Stimulated activated CD8-positive, alpha-beta memory T cell treated with anti-CD3 and anti-CD28 coated beads, Interleukin-7, amount 100 ng/mL, for 24 hours (primary cell): ENCODE measurements at places on chromosomes 12 and 14.

GRCh38 chr14:23153851-23154796 lies 29.3 kb downstream of the SLC7A8 start:
- DNase-seq = no peak

- no peak for DNase-seq
Measured at GRCh38 chr12:65596514-65597091, 227.7 kb upstream of the HMGA2 start.

GRCh38 chr14:87615822-87616679 lies 376.9 kb downstream of the GALC start:
- no peak for DNase-seq

DNA sequence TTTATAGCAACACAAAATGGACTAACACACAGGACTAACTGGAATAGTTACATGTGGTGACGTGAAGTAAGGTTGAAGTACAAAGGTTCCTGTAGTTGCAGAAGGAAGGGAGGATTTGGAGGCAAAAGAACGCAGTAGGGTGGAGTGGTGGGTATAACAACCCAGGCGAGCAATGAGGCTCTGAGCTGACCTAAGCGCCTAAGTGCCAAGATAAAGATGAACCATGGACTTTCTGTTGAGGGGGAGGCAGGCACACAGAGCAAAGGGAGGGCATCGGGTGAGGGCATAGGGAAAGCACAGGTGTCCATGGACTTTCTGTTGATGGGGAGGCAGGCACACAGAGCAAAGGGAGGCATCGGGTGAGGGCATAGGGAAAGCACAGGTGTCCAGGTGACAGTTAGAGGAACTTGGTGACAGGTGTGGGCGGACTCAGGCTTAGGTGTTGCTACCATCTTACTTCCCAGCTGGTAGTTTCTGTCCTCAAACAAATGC lies 15.2 kb downstream of the SCNN1A start:
- DNase-seq = no peak

DNA sequence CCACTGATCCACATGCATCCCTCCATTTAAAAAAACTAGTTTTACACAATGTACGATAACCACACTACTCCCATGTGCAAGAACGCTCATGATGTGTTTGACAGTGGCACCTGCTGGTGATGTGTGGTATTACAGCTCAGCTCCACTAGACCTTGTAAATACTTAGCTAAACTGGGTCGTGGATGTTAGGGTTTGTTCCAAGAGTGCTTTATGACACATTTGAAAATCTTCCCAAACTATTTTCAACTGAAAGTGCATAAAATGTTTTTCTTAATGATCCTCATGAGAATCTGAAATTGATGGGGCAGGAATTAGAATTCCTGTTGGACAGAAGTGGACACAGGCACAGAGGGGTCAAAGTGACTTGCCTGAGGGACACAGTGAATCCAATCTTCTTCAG lies 99.2 kb downstream of the SCARB1 start:
- no peak for DNase-seq

- no peak for DNase-seq
Measured at GRCh38 chr14:22500954-22501726, 87.9 kb downstream of the DAD1 start.

GRCh38 chr12:5403411-5403810 lies 28.5 kb upstream of the NTF3 start:
- DNase-seq = no peak

DNA sequence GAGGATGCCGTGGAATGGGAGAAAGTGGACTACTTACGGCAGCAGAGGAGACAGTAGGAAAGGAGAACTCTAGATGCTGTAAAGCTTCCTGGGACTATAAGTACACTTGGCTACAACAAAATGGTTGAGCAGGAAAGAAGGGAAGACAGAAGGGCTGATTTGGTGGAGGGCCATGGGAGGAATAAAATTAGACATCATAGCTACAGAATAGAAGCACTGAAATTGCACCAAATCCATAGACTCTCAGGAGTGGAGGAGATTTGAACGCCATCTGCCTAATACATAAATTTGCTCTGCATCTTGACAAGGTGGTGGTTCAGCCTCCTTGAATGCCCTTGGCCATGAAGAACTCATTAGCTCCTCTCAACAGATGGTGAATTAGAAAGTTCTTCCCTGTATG lies 16.3 kb upstream of the DCP1B start:
- DNase-seq = no peak

DNA sequence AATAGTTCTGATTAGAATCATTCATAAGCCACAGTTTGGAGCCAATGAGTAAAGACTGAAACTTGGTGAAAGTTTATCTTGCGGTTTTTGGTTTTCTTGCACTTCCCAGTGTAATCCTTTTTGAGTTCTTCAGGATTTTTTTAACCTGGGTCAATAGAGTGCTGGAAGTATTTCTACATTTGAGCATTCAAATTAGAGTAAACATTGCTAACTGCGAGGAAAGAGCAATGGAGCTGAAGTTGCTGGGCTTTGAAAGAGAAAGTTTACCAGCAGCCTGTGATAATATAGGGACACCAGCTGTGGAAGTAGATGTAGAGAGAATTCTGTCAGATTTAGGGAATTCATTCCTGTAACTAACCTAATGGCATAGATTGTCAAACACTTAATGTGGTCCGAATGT lies 30.3 kb downstream of the ANO6 start:
- no peak for DNase-seq

- DNase-seq = no peak
Measured at GRCh38 chr12:98123021-98123461, 392.3 kb upstream of the TMPO start.

DNA sequence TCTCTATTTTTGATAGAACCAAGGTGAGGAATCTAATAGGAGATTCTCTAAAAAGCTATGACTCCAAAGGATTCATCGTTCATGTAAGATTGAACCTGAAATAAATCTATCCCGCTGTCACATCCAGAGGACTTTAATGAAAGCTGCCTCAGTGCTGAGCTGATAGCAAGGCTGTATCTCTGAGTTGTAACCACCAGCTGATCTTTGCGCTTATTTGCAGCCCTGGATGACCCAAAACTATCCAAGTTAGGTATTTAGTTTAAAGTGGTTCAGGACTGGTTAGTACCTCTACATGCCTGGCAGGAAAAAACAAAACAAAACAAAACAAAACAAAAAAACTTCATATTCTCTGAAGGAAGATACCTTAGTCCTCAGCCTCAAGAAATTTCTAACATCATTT lies 8.8 kb upstream of the ANKRD33 start:
- no peak for DNase-seq

DNA sequence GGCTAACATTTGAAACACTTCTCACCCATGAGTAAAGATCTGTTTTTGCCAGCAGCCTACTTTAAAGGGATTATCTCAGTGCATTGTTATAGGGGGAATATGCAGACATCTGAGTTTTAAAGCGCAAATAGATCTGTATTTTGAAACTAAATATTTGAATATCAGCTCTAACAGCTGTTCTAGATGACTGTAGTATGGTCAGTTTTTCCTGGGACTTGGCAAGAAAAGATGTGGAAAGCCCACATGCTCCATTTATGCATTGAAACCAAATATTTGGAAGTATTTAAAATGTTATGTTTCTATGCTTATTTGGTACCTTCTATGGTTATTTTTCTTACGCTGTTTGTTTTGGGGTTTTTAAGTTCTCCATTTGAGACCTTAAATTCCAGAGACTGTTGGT lies 41.7 kb downstream of the RIC8B start:
- DNase-seq = no peak

- DNase-seq = no peak
Measured at GRCh38 chr14:78292003-78292402, 121.8 kb downstream of the NRXN3 start.

DNA sequence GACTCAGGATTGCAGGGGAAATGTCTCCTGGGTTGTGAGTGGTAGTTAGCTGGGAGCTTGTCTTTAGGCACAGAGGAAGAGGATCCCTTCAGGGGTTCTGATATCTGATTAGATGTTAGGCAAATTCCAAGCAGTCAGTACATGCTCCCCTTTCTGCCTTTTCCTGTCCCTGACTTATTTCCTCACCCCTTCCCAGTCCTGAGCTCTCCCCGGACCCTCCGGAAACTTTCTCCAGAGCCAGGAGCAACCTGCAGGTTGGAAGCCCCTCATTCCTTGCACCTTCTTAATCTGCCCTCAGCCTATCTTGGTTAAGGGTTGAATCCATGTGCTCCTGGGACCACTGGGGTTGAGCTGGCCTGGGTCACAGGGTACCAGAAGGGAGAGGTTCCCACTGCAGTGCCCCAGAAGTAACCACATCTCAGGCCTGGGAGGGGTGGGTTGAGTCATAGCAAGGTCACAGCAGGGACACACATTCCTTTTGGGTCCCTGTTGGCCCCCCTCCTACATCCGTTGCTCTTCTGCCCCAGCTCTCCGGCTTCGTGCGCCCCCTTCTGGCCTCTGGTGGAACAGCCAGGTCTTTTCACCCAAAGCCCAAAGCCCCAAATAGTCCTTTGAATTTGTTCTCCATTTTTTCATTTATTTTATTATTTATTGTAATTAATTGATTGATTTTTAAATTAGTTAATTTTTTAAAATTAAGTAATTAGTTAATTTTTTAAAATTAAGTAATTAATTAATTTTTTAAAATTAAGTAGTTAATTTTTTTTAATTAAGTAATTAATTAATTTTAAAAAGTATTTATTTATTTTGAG lies 1.8 kb downstream of the IGFBP6 start:
- DNase-seq = peak; percentile 92

- no peak for DNase-seq
Measured at GRCh38 chr14:101115652-101116051, 212.1 kb upstream of the RTL1 start.

DNA sequence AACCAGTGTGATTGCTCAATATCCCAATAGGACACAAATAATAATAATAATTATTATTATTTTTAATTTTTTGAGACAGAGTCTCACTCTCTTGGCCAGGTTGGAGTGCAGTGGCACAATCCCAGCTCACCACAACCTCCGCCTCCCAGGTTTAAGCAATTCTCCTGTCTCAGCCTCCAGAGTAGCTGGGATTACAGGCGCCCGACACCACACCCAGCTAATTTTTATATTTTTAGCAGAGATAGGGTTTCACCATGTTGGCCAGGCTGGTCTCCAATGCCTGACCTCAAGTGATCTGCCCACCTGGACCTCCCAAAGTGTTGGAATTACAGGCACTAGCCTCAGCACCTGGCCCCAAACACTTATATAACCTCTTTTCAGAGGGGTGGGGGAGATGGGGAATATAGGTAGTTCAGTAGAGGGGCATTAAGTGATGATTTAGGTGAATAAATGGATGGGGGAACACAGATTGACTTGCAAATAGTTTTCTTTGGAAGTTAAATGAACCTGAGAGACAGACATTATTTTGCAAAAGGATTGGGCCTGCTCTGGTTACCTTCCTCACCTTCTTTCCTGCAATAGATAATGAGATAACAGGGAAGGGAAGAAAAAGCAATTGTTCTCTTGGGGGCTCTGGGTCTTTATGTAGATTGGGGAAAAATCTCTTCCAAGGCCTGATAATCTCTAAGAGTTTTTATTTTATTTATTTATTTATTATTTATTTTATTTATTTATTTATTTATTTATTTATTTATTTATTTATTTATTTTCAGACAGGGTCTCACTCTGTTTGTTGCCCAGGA lies 57.7 kb downstream of the RESF1 start:
- no peak for DNase-seq

DNA sequence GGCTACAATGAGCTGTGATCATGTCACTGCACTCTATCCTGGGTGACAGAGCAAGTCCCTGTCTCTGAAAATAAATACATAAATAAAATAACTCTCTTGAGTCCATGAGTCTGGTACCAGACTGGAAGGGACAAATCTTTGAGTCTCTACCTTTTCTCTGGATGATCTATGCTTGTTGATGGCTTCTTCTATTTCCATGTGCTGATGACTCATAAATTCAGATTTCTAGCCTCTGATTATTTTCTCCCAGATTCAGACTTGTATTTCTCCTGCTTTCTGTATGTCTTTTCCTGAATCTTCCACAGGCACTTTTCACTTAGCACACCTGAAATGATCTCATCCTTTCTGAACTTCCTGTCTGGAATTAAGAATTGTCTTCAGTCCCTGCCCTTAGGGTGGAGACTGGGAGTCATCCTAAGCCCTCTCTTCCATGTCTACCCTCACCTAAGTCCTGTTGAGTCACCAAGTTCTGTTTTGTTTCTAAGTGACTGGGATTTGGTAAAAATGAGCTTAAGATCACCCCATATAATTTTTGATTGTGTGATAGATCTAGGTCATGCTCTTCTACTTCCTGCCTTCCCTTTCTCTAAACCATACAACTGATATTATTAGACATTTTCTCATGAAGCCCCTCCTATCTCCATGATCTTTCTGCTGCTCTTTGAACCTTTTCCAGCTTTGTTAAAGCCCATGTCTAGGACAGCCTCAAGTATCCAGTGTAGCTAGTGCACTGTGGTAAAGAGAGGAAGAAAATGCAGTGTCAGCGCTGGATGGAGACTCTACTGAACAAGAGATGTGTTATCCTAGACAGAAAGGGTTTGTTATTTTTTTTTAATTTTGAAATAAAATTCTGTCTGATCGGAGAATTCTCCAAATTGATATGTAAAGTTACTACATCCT lies 13.1 kb downstream of the AKAP6 start:
- DNase-seq = no peak

DNA sequence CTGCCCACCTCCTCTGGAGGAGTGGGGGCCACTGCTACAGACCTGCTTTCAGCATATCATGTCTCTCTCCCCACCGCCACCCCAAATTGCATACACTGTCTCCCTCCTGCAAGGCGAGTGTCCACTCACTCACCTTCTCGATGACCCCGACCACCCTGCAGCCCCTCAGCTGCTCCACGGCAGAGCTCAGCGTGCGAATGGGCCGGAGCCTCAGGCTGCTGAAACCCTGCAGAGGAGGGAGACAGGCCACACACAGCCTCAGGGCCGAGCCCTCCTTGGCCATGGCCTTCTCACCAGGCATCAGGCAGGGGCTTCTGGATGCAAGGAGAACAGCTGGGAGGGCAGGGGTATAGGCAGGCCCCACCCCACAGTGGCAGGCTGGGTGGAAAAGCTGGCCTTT lies 4.7 kb downstream of the RPS6KL1 start:
- no peak for DNase-seq

DNA sequence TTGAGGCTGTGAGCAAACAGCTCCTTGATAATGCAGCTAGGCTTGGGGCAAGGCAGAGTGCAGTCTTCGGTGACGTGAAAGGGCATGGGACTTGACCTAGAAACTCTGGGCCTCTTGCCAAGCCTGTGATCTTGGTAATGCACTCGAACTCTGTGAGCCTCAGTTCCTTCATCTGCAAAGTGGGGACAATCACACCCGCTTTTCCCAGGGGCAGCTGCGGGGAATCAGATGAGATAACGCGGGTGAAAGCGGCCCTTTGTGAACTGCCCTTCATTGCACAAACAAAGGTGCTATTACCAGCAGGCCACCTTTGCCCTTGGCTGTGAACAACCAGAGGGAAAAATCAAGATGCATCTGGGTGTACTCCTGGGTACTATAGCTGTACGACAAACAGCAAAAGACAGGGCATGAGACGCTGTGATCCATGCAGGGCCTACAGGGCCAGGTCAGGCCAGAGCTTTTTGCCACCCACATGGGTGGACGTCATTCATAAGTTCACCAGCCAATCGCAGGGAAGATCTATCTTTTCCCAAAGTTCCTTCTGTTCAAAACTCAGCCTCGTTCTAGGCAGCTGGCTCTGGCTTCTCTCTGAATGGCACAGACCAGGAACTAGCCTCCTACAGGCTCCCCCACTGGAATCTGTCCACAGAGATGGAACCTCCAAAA lies 3.2 kb downstream of the MSI1 start:
- DNase-seq = no peak
